Adipocyte (in vitro differentiated cells): ENCODE measurements at places on chromosomes 13 and 19.

DNA sequence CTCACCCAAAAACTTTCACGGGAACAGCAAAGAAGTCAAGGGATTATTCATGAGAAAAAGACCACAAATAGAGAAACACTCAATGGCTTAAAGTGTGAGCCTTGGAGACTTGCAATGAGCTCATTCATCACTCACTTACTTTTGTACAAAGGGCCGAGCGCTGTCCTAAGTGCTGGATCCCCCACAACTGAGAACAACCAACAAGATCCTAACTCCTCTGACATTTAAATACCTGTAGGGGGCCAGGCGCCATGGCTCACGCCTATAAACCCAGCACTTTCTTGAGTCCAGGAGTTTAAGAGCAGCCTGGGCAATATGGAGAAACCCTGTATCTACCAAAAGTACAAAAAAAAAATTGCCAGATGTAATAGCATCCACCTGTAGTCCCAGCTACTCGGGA, 29.4 kb upstream of the ZNF507 start:
- DNase-seq, result no peak

DNA sequence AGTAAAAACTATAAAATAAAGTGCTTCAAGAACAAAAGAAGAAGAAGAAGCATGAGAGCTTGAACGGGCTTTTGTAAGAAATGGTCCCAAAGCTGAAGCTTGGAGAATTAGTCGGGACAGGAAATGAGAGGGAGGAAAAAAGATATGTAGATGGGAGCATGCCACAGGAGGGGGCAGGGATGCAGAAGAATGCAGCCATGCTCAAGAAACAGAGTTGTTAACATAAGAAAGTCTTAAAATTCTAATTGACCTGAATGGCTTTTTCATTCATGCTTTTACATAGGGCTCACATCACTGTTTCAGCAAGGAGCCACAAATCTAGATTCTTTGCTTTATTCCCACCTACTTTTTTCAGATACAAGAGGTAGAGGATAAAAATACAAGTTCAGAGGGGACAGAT, 27.7 kb upstream of the NBEA start:
- no peak for DNase-seq

DNA sequence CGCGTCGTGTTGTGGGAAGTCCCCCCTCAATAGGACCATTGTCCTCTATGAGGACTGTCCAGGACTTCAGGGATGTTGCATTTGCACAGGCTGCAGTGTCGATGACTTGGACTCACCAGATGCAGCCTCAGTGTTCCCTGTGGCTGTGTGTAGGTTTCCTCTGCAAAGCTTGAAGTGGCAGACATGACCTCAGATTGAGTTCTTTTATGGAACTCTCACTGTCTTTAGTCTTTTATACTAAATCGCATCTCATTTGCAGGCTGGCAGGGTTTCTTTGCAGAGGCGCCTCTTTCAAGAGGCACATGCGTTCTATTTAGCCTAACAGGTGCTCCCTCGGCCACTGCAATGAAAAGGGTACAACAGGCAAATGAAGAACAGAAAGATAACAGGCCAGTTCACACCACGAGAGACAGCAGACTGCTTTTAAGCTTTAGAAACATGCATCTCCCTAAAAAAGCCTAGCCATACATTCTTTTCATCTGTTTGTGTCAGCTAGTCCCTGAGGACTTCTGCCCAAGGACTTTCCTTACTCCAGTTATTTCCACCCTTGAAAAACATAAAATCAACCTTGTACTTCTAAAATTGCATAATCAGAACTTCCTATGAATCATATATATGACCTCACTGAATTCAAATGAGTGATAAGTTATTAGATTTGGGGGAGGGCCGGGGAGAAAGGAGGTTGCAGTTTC, 118.4 kb downstream of the RAB20 start:
- peak; percentile 70 for DNase-seq

- no peak for DNase-seq
These were observed 11.9 kb downstream of the ZNF787 start for GRCh38 chr19:56109226-56109625.
